Stimulated activated CD8-positive, alpha-beta memory T cell treated with anti-CD3 and anti-CD28 coated beads, Interleukin-15, amount 100 ng/mL, for 48 hours (primary cell): ENCODE measurements at places on chromosomes 5 and 9.

DNA sequence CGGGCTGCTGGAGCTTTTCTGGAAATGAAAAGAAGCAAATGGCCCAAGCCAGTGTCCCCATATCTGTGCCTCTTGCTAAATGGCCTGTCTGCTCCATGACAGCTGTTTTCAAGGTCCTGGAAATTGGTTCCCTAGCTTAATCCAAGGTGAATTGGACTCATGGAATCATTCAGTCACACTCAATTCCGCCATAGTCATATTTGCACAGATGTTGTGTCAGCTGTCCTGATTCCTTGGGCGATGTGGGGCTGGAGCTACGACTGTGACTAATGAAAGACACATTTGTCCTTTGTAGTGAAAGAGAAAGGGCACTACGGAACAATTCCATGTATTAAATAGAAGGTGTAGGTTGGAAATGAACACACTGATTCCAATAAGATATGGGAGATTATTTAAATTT, 102.9 kb upstream of the MEGF10 start:
- DNase-seq = no peak

GRCh38 chr9:94874316-94874715, 147.8 kb downstream of the AOPEP start:
- DNase-seq = no peak

GRCh38 chr9:19018201-19018600, 14.8 kb downstream of the SAXO1 start:
- no peak for DNase-seq

- no peak for DNase-seq
These were observed 76.0 kb upstream of the CD180 start for GRCh38 chr5:67272453-67273130.

GRCh38 chr9:106146066-106146840, 451.9 kb downstream of the TMEM38B start:
- DNase-seq = no peak

- DNase-seq = no peak
These were observed at the start of gene SLC45A2 for GRCh38 chr5:33984671-33985124. Gene SLC45A2, minus strand, starts transcription at chr5:33984693. Its CDS starts 110 bp downstream, at chr5:33984583.

GRCh38 chr9:135517407-135517822, 3.8 kb upstream of the LCN1 start:
- DNase-seq = no peak

- DNase-seq = no peak
These were observed 22.3 kb upstream of the OMD start for GRCh38 chr9:92446536-92446935.

DNA sequence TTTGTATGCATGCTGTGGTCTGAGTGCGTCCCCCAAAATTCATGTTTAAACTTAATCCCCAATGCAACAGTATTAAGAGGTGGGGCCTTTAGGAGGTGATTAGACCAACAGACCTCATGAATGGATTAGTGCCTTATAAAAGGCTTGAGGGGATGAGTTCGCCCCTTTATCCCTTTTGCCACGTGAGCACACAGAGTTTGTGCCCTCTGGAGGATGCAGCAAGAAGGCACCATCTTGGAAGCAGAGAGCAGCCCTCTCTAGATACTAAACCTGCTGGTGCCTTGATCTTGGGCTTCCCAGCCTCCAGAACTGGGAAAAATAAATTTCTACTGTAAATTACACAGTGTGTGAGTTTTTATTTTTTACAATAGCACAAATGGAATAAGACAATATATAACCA, 177.1 kb upstream of the SPRY4 start:
- no peak for DNase-seq

- no peak for DNase-seq
These were observed 6.4 kb upstream of the DCTN4 start for GRCh38 chr5:150765011-150765798.

GRCh38 chr5:107063511-107063910, 607.2 kb downstream of the EFNA5 start:
- DNase-seq = no peak

DNA sequence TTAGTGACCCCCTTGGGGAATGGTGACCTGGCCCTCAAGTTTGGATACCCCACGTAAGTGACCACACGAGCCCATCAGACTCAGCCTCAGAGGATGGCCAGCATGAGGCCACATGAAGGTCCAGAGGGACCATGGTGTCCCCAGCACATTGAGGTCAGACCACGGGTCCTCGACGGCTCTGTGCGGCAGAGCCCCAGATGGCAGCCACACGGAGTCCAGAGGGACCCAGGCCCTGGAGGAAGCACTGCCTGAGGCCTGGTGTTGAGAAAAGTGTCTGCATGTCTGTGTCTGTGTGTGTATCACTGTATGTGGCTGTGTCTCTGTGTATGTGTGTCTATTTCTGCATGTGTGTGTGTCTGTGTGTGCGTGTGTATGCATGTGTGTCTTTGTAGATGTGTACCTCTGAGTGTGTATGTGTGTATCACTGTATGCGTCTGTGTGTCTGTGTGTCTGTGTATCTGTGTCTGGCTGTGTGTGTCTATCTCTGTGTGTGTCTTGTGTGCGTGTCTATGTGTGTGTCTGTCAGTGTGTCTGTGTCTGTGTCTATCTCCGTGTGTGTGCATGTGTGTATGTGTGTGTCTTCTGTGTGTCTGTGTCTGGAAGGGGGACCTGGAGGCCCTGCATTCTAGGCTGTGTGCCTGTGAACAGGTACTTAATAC, 992 bp downstream of the LCNL1 start:
- no peak for DNase-seq

- no peak for DNase-seq
These were observed 23.0 kb downstream of the FGF18 start for GRCh38 chr5:171442287-171443042.

DNA sequence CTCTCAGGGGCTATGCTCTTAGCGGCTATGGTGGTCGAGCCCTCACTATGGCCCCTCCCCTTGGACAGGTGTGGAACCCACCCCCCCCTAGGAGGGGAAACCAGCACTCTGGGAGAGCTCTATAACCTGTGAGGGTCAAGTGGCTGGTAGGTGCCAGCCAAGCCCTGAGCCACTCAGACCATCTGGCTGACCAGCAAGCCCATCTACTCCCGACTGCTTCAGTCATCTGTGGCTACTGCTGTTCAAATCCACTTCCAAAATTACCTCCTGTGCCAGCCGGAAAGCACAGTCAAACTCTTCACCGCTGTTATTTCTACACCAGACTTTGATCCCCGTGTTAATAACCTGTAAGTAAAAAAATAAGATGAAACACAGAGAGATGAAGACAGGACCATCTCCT, 28.5 kb downstream of the NSUN2 start:
- DNase-seq = no peak

- DNase-seq = no peak
These were observed 2.1 kb downstream of the GTF3C4 start for GRCh38 chr9:132672413-132672690.

- DNase-seq = no peak
These were observed 165.8 kb upstream of the MAP3K1 start for GRCh38 chr5:56649569-56649968.

GRCh38 chr5:28810751-28811136, 1772.4 kb upstream of the CDH9 start:
- DNase-seq = no peak

- DNase-seq = no peak
These were observed 4.5 kb upstream of the MSMP start for GRCh38 chr9:35758475-35759050.

- DNase-seq = no peak
These were observed 21.8 kb downstream of the SLC35D2 start for GRCh38 chr9:96361668-96362067.

DNA sequence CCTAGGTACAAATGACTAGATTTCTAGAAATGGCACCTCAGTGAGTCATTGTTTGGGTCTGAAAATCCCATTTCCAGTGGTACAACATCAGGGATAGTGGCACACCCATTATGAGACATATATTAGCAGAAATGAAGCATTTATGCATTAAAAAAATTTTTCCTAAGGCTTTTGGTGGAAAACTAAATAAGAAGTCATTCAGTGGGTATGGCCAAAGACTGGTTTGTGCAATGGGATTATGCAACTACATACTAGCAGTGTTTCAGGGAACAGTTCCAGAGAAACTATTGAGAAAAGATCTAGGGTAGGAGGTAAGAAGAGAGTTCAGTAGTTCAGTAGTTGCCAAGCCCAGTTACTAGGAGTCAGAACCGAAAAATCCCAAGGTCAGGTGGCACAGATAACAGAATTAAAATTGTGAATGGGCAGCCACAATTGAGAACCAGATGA, 106.5 kb upstream of the HAPLN1 start:
- DNase-seq = no peak

DNA sequence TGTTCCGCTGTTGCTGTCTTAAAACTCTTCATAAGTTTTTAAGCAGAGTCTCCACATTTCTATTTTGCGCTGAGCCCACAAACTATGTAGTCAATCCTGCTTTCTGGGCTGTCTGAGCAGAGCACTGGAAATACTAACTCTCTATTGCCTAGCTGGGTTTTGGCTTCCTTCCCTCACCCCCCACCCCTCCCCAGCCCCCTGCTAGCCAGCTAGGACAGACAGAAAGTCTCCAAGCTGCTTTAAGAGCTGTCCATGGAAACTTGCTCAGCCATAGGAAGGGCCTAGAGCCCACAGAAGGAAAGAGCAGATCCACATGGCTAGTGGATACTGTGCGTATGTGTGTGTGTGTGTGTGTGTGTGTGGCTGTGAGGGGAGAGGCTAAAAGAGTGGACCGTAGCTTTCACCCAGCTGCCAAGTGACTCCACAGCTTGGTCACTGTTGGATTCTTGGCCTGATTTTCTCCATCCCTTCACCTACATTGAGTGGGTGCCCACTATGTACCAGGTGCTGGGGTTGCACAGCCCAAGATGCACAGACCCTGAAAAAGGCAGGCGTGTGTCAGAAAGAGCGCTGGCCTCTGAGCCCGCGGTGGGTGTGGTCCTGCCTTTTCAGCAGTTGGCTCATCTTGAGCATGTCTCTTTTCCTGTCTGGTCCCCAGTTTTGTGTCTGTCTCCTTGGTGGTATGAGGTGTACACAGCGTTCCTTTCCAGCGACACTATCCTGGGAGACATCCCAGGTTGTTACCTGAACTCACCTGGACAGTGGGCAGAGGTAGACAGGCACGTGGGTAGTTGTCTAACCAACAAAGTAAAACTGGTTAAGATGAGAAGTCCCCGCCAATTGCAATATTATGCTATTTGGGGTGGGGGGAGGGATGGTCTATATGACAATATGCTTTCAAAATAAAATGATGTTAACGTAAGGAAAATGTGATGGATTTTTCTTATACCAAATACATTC, 5.4 kb upstream of the NKX2-5 start:
- DNase-seq = no peak

- peak; percentile 5 for DNase-seq
These were observed 124.7 kb downstream of the GABBR2 start for GRCh38 chr9:98584059-98584458.
